ENCODE measurements at places on chromosomes 3 and 15. TPM values are rescaled to one million over a fixed set of nuclear protein-coding genes. Genes with fewer than 3 reads are reported as not detected.
A peak's percentile ranks its signal among the peaks of the same experiment; 100 is the strongest.

ABHD17C gene
- 9.8 TPM for total RNA-seq

DNA sequence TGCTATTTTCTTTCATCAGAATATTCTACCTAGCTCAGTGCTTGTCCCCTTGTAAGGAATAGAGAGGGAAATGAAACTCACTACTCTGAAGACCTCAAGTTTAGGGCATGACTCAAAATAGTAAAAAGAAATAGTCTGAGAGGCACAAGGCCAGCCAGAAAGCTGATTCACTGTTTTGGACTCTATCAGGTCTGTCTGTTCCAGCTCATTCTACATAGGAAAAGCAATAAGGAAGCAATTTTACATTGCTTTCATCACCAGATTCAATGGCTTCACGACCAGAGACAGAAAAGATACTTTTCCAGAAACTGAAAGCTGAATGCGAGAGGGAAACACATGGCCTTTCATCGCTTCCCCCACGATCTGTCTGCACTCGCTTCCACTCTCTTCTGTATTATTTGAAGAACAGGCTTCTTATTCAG is 276.0 kb downstream of the GBE1 start:
- DNase-seq = no peak

TMEM108 gene
- 3.5 TPM for total RNA-seq

ST3GAL6 gene
- total RNA-seq = 6.6 TPM

- peak; percentile 94 for DNase-seq
Observed at GRCh38 chr15:83066734-83067637, at the start of gene BTBD1. BTBD1 (minus strand) TSS chr15:83067252; CDS start chr15:83067151, 101 bp downstream.

- no peak for DNase-seq
Observed at GRCh38 chr3:31479431-31479830, 53.3 kb upstream of the STT3B start.

GRCh38 chr3:134366221-134366927 is 7.9 kb downstream of the AMOTL2 start:
- no peak for DNase-seq

FRMD5 gene
- 2.4 TPM for total RNA-seq

INKA1 gene
- 6.5 TPM for total RNA-seq

DNA sequence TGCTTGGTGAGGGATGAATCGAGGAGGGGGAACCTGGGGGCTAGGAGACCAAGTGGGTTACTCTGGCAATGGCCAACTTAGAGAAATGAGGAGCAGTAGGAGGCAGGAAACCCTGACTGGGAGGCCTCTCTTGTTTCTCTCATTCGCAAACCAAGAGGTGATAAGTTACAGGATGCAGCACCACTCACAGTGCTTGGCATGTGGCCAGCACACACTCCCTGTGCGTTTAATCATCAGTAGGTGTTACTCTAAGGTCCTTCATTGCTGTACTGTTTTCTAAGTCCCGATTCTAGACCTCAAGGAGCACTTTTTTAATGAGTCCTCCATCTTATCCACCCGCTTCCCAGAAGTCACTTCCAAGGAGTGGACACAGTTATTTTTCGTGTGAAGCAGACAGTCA is 314.1 kb upstream of the TRIM42 start:
- DNase-seq = no peak

CRYGS gene
- 1.8 TPM for total RNA-seq

GRCh38 chr3:156761713-156762451 is 64.3 kb upstream of the LEKR1 start:
- DNase-seq = no peak
